ENCODE measurements at places on chromosomes 3 and 15.

GRCh38 chr3:128334086-128334645, 132.5 kb downstream of the DNAJB8 start:
- no peak for DNase-seq

DNA sequence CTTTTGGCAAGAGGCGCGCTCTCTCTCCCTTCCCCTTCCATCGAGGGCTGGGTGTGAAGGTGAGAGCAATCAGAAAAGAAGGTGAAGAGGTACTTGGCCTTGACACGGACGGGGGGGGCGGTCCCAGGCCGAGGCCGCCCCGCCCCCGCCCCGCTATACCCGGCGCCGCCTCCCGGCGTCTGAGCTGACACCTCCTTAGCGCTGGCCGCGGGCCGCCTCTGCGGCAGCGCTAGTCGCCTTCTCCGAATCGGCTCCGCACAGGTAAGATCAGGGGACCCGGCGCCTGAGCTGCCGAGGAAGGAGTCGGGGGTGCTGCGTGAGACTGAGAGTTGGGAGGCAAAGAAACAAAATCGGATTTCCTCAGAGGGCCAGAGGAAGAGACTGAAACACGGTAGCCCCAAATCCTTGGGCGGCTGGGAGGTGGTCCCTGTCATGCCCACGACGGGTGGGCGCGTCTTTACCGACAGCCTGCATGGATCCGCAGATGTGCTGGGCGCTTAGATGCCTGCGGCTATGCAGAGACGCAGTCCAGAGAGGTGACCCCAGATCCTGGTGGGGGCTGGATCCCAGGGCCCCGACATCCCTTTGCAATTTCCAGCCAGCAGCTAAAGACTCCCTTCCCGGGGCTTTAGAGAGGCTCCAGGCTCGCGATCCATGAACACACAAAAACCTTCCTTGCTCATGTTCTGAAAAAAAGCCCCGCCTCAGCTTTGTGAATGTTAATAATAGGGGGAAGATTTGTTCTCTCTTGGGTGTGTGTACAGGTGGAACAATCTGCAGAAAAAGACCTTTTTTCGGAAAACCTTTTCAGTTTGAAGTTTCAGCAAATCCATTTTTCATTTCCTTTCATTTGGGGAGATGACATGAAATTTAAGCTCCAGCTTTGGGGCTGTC, at the start of gene ENTPD3:
Gene ENTPD3 (plus strand): TSS at position 184 of the 894 bp plus-strand sequence. CDS start 874 bp downstream, outside the sequence.
- DNase-seq: no peak

GRCh38 chr3:151580591-151580990, 119.7 kb upstream of the IGSF10 start:
- DNase-seq: no peak

- DNase-seq: no peak
Observed at GRCh38 chr3:171824116-171824515, 13.8 kb upstream of the PLD1 start.

DNA sequence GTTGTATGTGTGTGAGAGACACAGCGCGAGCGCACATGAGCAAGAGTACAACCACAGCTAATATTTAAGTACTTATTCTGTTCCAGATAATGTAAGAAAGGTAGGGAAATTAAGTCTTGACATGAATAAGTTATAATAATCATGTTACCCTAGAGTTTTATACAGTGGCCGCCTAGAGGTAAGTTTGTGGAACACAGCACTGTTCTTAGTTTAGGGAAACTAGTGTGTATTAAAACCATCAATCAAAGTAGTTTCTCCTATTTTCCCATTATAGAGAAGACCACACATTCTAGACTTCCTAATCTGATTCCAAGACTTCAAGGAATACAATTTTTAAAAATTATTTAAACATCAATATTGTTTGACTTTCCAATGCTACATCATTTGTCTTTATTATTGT, 9.5 kb downstream of the ALDH1A2 start:
- no peak for DNase-seq

GRCh38 chr3:108006881-108007331, 83.9 kb downstream of the CD47 start:
- DNase-seq: no peak

DNA sequence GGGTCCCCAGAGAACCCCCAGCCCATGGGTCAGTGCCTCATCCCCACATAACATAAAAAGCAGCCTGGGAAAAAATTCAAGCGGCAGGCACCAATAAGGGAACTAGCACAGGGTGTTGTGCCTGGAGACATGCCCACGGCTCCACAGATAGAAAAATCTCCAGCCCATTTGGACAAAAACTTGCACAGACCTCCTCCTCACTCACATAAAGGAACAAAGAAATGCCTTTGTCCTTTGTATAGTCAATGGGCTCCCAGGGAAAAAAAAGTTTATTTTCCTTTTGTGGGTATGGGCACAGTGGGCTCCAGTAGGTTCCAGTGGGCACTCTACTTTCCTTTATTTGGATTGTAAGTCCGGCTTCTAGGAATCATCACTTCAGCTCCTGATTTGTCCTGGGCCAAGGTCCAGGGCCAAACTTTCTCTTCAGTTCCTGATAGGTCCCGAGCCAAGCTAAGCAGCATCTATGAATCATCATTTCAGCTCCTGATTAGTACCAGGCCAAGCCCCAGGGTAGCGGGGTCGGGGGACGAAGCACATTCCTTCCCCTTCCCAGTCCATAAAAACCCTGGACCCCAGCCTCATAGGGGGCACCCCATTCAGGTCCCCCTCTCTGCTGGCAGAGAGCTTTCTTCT, 1.6 kb upstream of the DNAH12 start:
- no peak for DNase-seq

DNA sequence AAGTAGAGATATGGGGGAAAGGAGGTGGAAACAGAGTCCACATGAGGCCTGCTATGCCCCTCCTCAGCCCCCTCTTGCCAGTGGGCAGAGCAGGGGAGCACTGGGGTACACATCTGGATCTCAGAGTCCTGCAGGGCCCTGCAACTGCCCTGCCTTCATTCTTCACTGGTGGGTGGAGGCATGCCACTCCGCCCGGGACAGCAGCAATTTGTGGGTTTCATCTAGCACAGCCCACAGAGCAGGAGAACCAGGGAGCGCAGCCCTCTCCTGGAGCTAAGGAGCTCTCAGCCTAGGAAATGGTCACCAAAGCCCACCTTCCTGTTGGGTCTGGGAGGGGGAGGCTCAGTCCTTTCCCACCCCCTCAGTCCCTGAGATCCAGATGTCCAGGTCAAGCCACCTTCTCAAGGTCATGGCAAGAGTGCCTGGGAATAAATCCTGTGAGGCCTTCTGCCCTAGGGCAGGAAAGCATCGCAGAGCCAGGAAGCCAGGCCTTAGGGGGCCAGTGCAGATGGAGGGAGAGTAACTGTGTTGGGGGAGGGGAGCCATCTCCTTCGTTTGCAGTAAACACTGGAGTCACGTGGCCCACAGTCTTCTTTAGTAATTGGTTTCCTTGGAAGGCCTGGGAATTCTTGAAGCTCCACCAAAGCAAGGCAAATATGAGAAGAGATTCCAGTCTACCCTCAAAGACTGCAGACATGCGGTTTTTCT, 31.0 kb downstream of the ANP32A start:
- DNase-seq: no peak

- no peak for DNase-seq
Observed at GRCh38 chr3:15478640-15478979, 42.9 kb downstream of the COLQ start.

GRCh38 chr3:9248522-9249271, 749 bp downstream of the SRGAP3 start:
- no peak for DNase-seq

DNA sequence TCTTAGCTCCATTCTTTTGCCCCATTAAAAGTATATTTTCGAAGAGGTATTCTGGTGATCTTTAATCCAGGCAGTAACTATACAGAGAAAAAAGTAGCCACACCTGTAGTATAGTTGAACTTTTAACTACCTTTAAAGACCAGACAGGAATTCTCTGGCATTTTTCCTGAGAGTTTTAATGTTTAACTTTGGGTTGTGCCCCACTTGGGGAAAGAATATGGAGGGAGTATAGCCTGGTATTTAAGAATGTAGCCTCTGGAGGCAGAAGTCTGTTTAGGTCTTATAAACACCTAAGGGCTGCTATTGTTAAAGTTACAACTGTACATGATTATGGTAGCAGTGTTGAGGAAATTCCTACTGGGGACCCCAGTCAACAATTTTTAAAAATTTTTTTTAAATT, 19.3 kb downstream of the C3orf85 start:
- DNase-seq: no peak

DNA sequence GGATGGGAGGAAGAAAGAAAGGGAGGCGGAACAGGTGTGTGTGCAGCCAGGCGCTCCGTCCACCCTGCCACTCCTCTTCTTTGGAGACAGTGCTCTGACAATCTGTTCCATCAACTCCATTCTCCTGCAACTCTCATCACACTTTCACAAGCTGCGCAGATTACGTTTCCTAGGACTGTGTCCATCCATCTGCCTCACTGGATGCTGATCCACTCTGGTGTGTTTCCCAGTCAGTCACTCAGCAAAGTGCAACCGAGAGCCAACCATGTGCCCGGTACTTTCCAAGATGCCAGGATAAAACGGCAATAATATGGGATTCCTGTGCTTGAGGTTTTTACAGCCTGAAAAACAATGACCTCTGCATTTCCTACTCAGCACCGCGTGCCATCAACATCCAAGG, 59.6 kb downstream of the SLC12A8 start:
- no peak for DNase-seq

DNA sequence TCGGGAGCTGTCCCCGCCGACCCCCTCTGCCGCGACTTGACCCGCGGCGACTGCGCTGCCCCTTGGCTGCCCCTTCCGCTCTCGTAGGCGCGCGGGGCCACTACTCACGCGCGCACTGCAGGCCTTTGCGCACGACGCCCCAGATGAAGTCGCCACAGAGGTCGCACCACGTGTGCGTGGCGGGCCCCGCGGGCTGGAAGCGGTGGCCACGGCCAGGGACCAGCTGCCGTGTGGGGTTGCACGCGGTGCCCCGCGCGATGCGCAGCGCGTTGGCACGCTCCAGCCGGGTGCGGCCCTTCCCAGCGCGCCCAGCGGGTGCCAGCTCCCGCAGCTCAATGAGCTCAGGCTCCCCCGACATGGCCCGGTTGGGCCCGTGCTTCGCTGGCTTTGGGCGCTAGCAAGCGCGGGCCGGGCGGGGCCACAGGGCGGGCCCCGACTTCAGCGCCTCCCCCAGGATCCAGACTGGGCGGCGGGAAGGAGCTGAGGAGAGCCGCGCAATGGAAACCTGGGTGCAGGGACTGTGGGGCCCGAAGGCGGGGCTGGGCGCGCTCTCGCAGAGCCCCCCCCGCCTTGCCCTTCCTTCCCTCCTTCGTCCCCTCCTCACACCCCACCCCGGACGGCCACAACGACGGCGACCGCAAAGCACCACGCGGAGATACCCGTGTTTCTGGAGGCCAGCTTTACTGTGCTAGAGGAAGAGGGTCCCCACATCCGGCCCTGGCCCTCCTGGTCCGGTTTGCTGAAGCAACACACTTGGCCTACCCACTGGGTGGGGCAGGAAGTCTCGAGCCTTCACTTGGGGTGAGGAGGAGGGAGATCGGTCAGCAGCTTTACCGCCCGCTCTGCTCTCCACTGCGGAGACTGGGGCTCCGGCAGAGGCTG, at the start of gene RASSF1:
Gene RASSF1 (minus strand): TSS at position 389 of the 882 bp plus-strand sequence. CDS start 31 bp downstream, at position 358.
- DNase-seq: no peak

GRCh38 chr3:178987745-178988144, 83.9 kb downstream of the ZMAT3 start:
- no peak for DNase-seq

- no peak for DNase-seq
Observed at GRCh38 chr3:157477441-157477840, 25.8 kb downstream of the VEPH1 start.

GRCh38 chr3:8233938-8234337, 267.7 kb upstream of the LMCD1 start:
- no peak for DNase-seq

GRCh38 chr3:14804835-14805780, 13.7 kb upstream of the FGD5 start:
- DNase-seq: no peak

GRCh38 chr15:65869954-65870871, 922 bp downstream of the RAB11A start:
- DNase-seq: peak; percentile 21

DNA sequence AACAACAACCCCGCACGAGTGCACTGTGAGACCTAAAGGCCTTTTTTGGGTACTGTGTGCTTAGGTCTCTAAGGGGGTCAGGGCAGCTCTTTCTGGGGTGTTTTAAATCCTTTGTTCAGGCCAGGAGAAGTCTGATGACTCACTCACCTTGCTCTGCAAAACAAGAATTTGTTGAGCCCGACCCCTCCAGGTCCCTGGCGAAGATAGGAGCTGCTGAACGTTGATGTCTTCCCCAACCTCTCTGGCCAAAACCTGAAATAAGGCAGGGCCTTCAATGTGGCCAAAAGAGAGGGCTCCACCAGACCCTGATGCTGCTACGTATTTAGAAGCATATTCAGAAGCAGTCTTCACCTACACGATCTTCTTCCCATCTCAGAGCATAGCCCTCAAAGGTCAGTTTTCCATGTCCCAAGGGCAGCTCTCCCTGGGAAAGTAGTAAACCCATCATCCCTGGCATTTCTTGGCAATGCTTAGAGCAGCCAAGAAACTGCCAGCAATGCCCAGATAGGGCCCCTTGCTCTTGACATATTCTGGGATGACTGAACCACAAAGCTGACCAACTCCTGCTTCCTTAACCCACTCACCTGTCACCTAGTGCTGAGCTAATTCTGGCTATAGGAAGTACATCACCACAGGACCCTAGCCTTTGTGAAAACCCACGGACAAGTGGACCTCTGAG, 27.1 kb downstream of the CCDC13 start:
- DNase-seq: no peak

DNA sequence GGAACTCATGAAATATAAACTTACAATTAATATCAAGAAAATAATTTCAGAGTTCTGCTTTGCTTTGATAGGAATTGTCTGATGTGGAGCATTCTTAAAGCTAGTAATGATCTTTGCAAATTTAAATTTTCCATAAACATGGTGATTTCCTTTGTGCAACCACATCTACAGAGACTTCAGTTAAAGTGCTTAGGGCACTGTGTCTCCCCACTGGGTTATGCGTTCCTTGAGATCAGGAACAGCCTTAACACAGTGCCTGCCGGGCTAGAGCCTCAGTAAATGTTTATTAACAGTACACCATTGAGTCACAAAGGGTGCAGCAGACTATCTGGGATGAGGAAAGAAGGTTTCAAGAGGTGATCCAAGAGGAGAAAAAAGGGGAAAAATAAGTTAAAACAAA, 108.1 kb upstream of the CCNL1 start:
- no peak for DNase-seq

- no peak for DNase-seq
Observed at GRCh38 chr3:197082871-197083270, 53.3 kb upstream of the MELTF start.

GRCh38 chr3:185470323-185470722, 28.5 kb downstream of the TMEM41A start:
- DNase-seq: no peak

GRCh38 chr3:79247725-79248043, 520.1 kb downstream of the ROBO1 start:
- no peak for DNase-seq

- DNase-seq: no peak
Observed at GRCh38 chr15:36617529-36618196, 38.2 kb downstream of the CDIN1 start.

- DNase-seq: no peak
Observed at GRCh38 chr15:27850981-27851857, 247.9 kb downstream of the OCA2 start.

GRCh38 chr3:172454180-172454579, 5.9 kb upstream of the GHSR start:
- DNase-seq: no peak

Data from substantia nigra (tissue), 51 donors.